ENCODE measurements at places on chromosomes 7 and 10. TPM values are rescaled to one million over a fixed set of nuclear protein-coding genes. Genes with fewer than 3 reads are reported as not detected.
A peak's percentile ranks its signal among the peaks of the same experiment; 100 is the strongest.

DNA sequence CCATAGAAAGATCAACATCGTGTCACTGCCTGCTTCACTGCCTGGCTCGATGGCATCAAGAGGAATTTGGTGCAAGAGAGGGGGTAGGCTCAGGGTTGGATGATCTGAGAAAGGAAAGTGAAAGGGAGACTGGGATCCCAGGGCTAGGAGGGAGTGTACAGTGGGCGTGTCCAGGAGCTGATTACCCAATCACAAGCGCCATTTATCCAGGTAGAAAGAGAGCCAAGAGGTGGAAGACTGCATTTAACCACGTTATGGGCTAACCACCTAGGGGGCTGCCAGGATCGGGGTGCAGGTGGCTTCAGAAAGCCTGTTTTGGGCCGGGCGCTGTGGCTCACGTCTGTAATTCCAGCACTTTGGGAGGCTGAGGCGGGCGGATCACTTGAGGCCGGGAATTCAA, 10.3 kb downstream of the PODXL start:
- peaks cover 99% of the 10 kb centered on the region for H3K36me3 ChIP-seq
- no peak overlapping the region for H3K27ac ChIP-seq
- H3K4me1 ChIP-seq = peaks cover 24% of the 10 kb centered on the region
- DNase-seq = peak; percentile 60
- no peaks in the 10 kb centered on the region for H3K27me3 ChIP-seq

GRCh38 chr10:118781541-118781940, 26.8 kb upstream of the CACUL1 start:
- H3K27me3 ChIP-seq = no peaks in the 10 kb centered on the region
- no peaks in the 10 kb centered on the region for H3K36me3 ChIP-seq

DNA sequence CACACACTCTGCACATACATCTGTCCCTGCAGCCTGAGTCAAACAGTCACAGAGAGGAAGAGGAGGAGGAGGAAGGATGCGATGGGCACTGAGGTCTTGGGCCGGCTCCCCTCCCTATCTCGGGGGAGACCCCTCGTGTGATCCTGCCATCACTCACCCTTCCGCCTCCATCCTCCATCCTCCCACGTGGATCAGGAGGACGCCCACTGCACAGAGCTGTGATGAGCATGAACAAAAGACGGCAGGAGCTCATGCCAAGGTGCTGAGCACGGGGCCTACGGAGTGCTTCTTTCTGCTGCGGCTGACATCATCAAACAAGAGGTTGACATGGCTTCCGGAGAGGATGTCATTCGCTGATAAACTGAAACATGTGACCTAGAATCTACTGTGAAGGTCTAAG, 68.0 kb downstream of the DIP2C start:
- peaks cover 14% of the 10 kb centered on the region for H3K4me1 ChIP-seq
- no peak overlapping the region for H3K4me3 ChIP-seq

DNA sequence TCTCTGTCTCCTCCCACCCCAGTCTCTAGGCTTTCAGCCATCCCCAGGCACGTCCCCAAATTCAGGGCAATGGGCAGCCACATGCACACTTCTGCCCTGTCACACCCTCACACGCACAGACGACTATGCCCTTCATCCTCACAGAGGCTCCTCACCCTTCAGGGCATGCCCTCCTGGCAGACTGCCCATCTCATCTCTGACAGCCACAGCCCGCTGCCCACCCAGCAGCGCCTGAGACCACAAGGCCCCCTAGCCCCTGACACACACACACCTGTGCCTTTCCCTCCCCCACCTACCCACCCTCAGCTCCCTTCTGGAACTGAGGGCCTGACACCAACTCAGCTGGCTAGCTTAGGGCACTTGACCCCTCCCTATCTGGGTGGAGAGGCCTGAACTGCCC, 23.0 kb upstream of the SLC29A3 start:
- H3K4me1 ChIP-seq = no peaks in the 10 kb centered on the region
- no peak overlapping the region for H3K27ac ChIP-seq
- H3K27me3 ChIP-seq = no peaks in the 10 kb centered on the region

GRCh38 chr7:133354546-133355324, 101.9 kb downstream of the EXOC4 start:
- no peaks in the 10 kb centered on the region for H3K4me1 ChIP-seq
- no peak overlapping the region for H3K27ac ChIP-seq
- DNase-seq = no peak
- no peak overlapping the region for H3K4me3 ChIP-seq
- peaks cover 6% of the 10 kb centered on the region for H3K36me3 ChIP-seq
- no peaks in the 10 kb centered on the region for H3K27me3 ChIP-seq

DNA sequence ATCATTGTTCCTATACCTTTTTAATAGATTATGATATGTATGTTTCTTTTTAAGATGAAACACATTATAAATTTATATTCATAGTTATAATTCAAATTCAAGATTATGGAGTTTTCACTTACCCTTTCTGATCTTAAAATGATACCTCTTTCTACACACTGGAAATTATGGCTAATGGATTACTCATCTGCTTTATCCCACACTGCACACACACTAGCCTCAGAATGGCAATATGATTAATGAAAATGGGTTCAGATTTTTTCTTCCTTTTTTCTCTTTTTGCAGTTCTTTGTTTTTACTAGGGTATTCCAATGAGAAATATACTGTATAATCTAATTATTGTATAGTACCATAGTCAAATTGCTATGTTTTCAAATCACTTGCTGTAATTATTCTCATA, 82.3 kb upstream of the FZD1 start:
- H3K4me3 ChIP-seq = no peak overlapping the region
- no peaks in the 10 kb centered on the region for H3K4me1 ChIP-seq
- no peak overlapping the region for H3K27ac ChIP-seq
- no peaks in the 10 kb centered on the region for H3K27me3 ChIP-seq
- no peaks in the 10 kb centered on the region for H3K36me3 ChIP-seq

GRCh38 chr7:105429746-105430612, 41.3 kb upstream of the SRPK2 start:
- H3K4me1 ChIP-seq = no peaks in the 10 kb centered on the region
- H3K27me3 ChIP-seq = no peaks in the 10 kb centered on the region
- DNase-seq = peak; percentile 60
- no peaks in the 10 kb centered on the region for H3K36me3 ChIP-seq
- no peak overlapping the region for H3K4me3 ChIP-seq
- no peak overlapping the region for H3K27ac ChIP-seq

DNA sequence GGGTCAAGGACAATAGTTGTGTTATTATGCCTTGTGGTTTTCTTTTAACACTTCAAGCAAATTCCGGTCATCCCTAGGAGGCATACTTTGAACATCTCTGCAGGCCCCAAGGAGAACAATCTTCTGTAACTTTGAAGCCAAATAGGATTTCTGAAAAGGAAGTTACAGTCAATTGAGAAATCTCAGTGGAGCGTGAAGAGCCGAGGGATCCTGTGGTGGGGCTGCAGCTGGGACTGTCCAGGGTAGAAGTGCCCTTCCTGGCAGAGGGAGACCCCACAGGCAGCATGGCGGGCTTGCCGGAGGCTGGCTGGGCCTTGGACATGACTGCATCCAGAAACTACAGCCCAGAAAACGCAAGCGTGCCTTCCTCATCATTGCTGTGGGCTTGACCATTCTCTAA, 179.7 kb downstream of the PTPN20 start:
- H3K4me1 ChIP-seq = peaks cover 10% of the 10 kb centered on the region
- DNase-seq = no peak
- no peaks in the 10 kb centered on the region for H3K36me3 ChIP-seq

GRCh38 chr10:96488161-96488935, 25.4 kb downstream of the TLL2 start:
- H3K36me3 ChIP-seq = no peaks in the 10 kb centered on the region
- H3K4me3 ChIP-seq = no peak overlapping the region
- H3K27ac ChIP-seq = no peak overlapping the region
- H3K27me3 ChIP-seq = no peaks in the 10 kb centered on the region
- no peaks in the 10 kb centered on the region for H3K4me1 ChIP-seq
- DNase-seq = no peak

- no peaks in the 10 kb centered on the region for H3K27me3 ChIP-seq
- no peaks in the 10 kb centered on the region for H3K4me1 ChIP-seq
- H3K4me3 ChIP-seq = no peak overlapping the region
- peaks cover 47% of the 10 kb centered on the region for H3K36me3 ChIP-seq
- no peak for DNase-seq
Measured at GRCh38 chr10:94300042-94300441, 62.7 kb downstream of the NOC3L start.

ITPRID1 gene
- 21.8 TPM for total RNA-seq

All from endodermal cell (in vitro differentiated cells).